Activated naive CD4-positive, alpha-beta T cell (primary cell): ENCODE measurements at places on chromosomes 7 and 10.

DNA sequence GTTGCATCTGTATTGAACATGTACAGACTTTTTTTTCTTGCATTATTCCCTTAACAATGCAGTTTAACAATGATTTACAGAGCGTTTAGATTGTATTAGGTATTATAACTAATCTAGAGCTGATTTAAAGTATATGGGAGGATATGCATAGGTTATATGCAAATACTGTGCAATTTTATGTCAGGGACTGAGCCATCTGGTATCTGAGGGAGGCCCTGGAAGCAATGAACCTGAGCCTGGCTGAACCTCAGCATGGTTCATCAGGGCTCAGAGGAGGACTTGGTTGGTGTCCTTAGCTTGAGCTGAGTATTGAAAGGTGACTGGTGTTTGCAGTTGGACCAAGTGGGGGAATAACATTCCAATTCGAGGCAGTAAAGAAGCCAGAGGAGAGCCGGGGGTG lies 4.8 kb downstream of the ADCK2 start:
- no peak for DNase-seq

DNA sequence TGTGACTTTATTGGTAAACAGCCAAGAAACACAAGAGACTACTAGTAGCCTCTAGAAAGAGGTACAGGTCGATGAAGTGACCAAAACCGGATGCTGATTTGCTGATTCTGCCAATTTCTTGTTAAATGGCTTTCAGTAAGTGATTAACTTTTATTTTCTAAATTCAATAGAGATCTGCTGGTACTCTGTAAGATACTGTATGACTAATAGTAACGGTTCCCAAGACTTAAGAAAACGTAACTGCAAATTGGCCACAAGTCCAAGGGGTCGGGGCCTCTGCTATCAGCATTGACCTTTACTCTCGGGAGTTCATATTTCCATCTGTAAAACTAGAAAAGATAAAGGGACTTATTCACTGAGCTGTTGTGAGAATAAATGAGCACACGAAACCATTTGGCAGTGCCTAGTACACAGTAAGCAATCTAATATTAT lies 1.4 kb downstream of the FAM3C start:
- no peak for DNase-seq

GRCh38 chr10:98790817-98791216 lies 344.1 kb upstream of the HPS1 start:
- DNase-seq, result no peak

- no peak for DNase-seq
These were observed 490.8 kb downstream of the KCNMA1 start for GRCh38 chr10:77146712-77147336.

DNA sequence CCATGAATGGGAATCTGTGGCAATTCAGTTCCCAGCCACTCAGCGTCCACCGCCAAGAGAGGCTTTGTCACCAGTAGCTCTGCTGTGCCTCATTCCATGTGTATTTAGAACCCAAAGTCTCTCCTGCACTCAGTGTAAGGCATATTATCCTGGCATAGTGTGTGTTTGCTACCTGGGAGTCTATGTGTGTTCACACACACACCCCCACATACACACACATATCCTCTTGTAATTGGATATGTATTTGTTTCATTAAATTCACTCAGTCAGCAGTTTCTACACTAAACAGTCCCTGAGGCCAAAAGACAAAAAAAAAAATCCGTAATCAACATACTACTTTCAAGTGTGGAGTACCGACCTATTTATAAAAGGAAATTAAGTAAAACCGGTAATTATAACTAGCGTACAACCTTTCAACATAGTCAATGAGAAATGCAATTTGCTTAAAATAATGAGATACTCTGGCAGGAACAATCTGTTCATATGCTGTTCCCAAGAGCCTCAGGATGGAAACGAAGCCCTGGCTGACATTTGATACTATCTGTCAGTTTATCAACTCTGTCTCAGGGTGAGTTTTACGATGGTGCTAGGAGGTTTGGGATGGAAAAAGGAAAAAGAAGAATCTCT lies 425.8 kb upstream of the CELF2 start:
- no peak for DNase-seq

GRCh38 chr10:93837822-93838221 lies 56.0 kb upstream of the SLC35G1 start:
- DNase-seq, result no peak

- DNase-seq, result no peak
These were observed 182.6 kb downstream of the FZD1 start for GRCh38 chr7:91446819-91447218.

DNA sequence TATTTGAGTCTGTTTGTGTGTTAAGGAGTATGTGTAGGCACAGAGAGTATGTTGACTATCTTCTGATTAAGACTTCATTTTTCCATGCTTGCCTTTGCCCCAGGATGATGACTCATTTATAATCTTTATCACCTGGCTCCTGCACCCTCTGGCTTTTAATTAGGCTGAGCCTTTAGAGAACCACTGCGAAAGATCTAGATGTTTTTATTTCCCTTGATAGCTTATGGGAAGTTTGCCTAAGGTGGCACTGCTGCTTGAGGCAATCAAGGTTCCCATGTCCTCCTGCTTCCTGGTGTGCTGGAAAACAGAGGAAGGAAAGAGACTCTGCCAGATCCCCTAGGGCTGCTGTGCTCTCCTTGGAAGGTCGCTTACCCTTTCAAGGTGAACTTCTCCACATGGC lies 114.6 kb downstream of the ARL4A start:
- DNase-seq, result no peak
